ENCODE measurements at places on chromosomes 2 and 18.

DNA sequence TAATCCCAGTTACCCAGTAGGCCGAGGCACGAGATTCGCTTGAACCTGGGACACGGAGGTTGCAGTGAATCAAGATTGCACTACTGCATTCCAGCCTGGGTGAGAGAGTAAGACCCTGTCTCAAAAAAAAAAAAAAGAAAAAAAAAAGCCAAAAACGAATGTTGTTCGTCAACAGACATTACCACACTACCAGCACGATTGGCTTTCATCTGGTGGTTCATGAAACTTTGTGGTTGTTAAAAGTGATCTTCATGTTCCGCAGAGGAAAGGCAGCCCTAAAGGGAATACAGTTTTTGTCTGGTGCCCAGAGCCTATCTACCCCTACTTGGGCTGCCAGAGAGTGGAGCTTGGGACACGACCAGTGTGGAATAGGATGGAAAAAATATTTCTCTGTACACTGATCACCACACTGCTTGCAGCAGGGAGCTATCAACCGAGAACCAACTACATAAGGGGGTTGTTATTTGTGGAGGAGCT lies 13.6 kb upstream of the CXCR4 start:
- no peak for DNase-seq

DNA sequence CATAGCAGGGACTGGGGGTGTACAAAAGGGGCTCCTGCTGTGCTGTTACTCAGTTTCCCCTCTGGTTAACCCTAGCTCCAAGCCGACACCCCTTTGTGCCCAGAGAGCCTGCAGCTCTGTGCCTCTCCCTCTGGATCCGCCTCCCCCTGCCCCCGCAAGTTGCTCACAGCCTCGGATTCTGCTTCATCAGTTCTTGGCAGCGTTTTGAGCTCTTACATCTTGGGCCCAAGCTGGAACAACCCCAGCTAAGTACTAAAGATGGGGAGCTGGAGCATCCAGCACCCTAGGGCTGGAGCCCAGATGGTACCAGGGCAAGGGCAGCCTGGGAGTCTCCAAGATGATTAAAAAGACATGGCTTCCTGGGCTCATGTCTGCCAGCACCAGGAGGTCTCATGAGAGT lies 40.7 kb downstream of the POMC start:
- peak; percentile 33 for DNase-seq

GRCh38 chr2:240139666-240140393 lies 628 bp downstream of the OTOS start:
- no peak for DNase-seq

DNA sequence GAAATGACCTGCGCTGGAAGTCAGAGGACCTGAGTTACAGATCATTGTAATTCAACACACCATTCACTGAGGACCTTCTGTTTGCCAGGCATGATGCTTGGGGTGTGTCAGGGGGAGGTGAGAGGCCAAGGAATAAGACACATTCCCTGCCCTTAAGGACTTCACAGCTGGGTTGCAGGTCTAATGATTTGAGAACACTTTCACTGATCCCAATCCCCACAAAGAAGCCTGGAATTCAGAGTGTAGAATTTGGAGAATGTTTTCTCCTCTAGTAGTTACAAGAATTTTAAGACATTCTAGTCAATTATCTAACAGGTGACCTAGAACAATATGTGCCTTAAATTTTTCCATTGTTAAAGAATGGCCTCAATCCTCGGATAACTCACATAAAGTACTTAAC lies 322.4 kb downstream of the TNS1 start:
- DNase-seq, result no peak

- DNase-seq, result no peak
Measured at GRCh38 chr2:143258126-143258892, 129.1 kb downstream of the ARHGAP15 start.

DNA sequence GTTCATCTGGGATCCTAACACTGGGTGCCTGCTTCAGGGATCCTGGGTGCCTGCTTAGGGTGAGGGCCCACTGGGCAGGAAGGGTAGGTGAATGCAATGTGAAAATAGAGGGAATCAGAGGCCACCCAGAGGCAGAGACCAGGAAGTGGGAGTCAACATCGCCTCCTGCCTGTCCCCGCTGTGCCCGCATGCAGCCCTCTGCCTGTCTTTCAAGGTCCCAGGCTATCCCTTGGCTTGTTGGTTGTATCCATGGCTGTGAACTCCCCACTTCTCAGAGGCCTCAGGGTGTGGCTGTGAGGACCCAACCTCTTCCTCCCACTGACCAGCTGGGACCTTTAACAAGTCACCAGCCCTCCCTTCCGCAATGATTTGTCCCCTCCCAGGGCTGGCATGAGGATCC lies 26.5 kb downstream of the PSD4 start:
- peak; percentile 7 for DNase-seq

DNA sequence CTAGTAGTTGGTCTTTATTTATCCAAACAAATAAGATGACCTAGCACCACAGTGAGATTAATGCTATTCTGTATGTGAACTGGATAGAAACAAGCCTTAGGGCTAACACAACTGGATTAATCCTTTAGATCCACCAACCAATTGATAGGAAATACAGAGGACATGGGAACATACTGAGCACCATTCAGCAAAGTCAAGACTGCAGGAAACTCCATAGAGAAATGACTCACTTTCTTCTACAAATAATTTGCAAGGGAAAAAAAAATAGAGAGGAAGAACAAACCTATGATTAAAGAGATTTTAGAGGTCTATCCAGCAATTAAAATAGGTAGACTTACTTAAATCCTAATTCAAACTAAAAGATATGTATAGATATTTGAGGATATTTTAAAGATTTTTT lies 23.9 kb downstream of the WDFY1 start:
- DNase-seq, result no peak

- no peak for DNase-seq
Measured at GRCh38 chr2:212288308-212288707, 250.3 kb downstream of the ERBB4 start.

DNA sequence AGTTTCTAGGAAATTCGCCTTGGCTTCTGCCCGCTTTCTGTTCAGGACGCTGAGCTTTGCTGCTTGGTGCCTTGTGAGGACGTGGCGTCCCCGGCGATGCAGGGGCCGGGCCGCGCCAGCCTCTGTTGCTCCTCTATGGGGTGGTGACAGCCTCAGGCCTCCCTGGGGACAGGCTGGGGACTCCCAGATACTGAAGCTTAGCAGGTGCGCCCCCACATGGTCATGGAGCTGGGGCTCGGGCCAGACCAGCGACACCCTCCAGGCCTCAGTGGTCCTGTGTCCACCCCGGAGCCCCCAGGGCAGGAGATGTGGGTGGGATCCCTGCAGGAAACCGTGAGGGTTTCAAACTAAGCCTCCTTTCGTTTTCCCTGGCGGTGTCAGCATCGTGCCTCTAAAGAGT lies 29.2 kb downstream of the KCNG2 start:
- DNase-seq, result no peak

DNA sequence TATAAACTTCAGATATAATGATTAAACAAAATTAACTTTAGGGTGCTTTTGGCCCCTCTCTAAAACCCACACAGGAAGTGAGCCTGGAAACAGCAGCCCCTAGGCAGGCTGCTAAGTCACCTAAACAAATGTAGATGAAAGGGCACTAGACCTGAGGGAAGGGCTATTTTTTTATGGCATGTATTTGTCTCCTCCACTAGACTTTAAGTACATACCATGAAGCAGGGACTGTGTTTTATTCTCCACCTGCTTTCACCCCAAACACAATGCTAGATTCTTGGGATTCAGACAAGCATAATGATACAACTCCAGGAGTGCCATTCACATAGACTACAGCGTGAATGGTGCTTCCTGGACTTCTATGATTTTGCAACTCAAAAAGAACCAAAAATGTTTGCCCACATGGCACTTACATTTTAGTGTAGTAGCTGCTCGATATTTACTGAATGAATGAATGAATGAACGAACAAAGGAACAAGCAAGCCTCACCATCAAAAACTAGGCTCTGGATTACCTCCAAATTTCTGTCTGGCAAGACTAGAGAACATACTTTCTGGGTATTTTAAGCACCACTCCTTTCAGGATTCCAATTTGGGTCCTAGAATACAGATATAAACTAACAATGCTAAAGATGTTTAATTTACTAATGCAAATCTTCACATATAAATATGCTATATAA lies 10.1 kb downstream of the ATAD2B start:
- DNase-seq, result no peak

DNA sequence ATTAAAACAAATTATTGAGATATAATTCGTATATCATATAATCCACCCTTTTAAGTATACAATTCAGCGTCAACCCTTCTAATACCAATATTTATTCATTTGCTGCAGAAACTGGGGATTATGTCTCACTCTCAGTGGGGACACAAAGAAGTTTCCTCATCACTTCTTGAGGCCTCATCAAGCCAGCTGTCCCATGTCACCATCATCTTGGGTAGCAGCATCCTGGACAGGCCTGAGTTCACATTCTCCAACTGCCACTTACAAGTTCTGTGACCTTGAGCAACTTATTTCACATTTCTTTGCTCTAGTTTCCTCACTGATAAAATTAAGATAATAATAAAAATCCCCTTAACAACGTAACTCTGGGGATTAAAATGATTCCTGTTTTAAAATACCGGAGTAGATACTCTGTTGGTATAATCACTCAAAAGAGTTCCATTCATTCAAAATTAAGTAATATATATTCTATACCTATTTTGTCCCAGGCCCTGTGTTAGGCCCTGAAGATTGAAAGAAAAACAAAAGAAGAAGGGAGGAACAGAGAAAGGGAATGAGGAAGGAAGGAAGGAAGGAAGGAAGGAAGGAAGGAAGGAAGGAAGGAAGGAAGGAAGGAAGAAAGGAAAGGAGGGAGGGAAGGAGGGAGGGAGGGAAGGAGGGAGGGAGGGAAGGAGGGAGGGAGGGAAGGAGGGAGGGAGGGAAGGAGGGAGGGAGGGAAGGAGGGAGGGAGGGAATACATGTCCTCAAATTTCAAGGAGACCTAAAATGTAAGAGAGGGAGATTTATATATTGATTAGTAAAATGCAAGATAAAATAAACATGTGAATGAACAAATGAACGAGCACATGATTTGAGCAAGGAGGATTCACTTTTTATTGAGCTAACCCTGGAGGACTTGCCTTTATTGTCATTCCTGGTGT lies 42.4 kb downstream of the NCKAP5 start:
- DNase-seq, result no peak

DNA sequence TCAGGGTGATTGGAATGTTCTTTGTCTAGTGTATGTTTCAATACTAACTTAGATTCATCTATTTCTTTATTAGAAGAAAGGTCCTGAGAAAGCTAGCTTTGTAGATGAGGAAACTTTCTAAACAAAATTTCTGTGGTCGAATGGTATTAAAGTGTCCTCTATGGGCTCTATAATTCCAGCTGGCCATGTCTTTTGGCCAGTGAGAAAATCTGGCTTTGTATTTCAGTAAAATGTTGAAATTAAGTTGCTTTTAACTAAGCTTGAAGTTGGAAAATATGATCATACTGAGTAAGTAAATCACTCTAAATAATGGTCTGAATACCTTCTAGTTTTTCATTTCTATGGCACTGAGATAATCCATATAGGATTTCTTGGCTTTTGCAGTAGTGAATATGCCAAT lies 148.8 kb downstream of the RDH14 start:
- DNase-seq, result no peak

DNA sequence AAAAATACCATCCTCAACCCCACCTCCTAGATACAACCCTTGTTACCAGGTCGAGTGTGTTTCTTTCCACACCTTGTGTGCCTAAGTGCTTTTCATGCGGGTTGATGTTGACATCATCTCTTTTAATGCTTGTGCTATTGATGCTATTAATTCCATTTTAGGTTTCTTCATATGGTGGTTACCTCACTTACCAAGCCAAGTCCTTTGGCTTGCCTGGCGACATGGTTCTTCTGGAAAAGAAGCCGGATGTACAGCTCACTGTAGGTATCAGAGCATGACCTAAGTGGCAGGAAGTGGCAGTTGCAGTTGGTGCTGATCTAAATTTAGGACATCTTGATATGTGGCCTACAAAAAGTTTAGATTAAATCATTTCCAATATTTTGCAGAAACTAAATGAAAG lies 149.9 kb upstream of the TTC39C start:
- no peak for DNase-seq

DNA sequence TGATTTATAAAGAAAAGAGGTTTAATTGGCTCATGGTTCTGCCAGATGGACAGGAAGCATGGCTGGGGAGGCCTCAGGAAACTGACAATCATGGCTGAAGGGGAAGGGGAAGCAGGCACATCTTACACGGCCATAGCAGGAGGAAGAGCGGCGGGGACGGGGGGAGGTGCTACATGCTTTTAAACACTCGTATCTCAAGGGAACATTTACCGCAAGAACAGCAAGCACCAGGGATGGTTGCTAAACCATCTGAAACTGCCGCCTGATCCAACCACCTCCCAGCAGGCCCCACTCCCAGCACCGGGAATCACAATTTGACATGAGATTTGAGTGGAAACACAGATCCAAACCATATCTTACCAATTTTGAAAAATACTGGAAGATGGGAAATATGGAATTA lies 362.8 kb downstream of the FBXO15 start:
- DNase-seq, result no peak

- DNase-seq, result no peak
Measured at GRCh38 chr2:238220274-238220891, 16.9 kb upstream of the ILKAP start.

DNA sequence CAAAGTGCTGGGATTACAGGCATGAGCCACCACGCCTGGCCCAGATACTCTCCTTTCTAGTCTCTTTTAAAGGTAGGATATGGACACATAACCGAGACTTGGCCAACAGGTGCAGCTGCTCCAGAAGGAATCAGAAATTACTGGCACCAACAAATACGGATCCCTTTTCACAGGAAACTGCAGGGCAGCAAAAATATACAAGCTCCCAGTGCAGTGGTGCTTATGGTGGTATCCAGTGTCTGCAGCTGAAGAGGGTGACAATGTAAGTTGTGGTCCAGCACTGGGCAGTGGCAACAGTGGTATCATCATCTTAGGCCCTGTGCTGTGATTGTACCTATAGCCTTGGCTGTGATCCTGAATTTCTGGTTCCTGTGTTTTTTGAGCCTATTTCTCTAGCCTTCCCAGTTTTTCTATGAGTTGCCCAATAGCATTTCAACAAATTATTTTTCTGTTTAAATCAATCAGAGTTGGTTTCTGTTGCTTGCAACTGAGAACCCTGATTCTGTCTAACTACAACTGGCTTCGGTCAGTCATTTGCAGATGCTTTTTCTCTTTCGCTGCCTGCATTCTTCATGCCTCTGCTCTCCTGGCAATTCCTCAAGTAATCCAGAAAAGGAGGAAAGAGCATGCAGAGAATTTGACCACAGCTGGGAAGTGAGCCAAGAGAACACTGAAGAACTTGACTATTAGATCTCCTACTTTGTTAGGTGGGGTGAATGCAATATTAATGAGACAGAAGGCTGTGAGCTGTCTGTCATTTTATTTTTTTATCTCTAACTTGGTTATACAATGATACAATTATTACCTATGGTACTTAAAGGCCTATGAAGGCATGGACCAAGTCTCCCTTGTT lies 30.8 kb upstream of the EML4 start:
- DNase-seq, result no peak

GRCh38 chr2:241940329-241940728 lies 70.8 kb downstream of the RTP5 start:
- DNase-seq, result no peak

Measured in NCI-H524 (cell line).